Lung microvascular endothelial cell (primary cell): ENCODE measurements at places on chromosomes 5 and 9. TPM values are rescaled to one million over a fixed set of nuclear protein-coding genes. Genes with fewer than 3 reads are reported as not detected.

The AGXT2 gene
- total RNA-seq: not detected in 2 replicates

The ACTBL2 gene
- total RNA-seq: under 0.01 TPM in 1 of 2 replicates, not detected in the other

The UAP1L1 gene
- 13.1 and 16.9 TPM in 2 replicates for total RNA-seq

The GFRA3 gene
- total RNA-seq: not detected in 2 replicates

The FAM78A gene
- 3.3 and 3.8 TPM in 2 replicates for total RNA-seq

The BAAT gene
- not detected in 2 replicates for total RNA-seq

The TPRN gene
- total RNA-seq: 2.6 TPM in 2 replicates

DNA sequence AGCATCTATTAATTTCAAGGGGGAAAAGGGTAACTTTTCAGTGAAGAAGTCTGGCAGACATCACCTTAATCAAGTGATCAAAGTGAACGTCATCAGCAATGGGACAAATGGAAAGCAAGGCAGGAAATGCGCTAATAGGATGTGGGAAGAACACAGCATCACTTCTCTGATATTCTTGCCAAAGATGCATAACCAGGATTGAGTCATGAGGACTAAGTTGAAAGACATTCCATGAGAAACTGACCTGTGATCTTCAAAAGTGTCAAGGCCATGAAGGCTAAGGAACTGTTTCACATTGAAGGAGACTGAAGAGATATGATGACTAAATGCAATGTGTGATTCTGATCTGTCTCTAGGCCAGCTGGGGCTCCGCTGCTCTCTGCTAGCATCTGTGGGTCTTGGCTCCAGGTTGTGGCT, 92.9 kb downstream of the NDFIP1 start:
- peak; percentile 99 for DNase-seq

GRCh38 chr5:137487600-137487999, 11.5 kb downstream of the SPOCK1 start:
- peak; percentile 79 for DNase-seq

GRCh38 chr5:78182838-78183237, 111.7 kb downstream of the AP3B1 start:
- no peak for DNase-seq

- no peak for DNase-seq
These were observed 91.8 kb upstream of the TXNDC8 start for GRCh38 chr9:110429453-110429852.

DNA sequence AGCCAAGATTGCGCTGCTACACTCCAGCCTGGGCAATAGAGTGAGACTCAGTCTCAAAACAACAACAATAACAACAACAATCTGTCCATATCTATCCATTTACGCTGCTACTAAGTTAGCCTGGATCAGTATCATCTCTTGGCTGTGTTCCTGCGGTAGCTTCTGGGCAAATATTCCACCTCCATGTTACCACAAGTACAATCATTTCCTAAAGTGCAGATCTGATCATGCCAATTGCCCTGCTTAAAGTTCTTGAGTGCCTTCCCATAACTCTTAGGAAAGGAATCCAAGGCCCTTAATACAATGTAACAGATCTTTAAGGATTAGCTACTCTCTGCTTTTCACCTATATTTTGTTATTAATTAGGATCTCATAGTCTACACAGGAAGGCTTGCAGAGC, 15.4 kb upstream of the PPP2R2B start:
- no peak for DNase-seq

GRCh38 chr9:114694146-114694545, 12.2 kb upstream of the TEX48 start:
- DNase-seq: peak; percentile 40

- no peak for DNase-seq
These were observed 103.9 kb upstream of the MEGF10 start for GRCh38 chr5:127186657-127187056.

GRCh38 chr9:72210522-72210921, 61.3 kb downstream of the GDA start:
- DNase-seq: no peak

- DNase-seq: peak; percentile 93
These were observed at the start of gene PAIP1 for GRCh38 chr5:43556857-43557542. TSS of gene PAIP1 (minus strand) at chr5:43557077. CDS start at chr5:43556846, 231 bp downstream.

- no peak for DNase-seq
These were observed 20.1 kb downstream of the DIAPH1 start for GRCh38 chr5:141598391-141599345.
